SHP77 treated with DMSO at 0.1 percent for 48 hours (cell line): ENCODE measurements at places on chromosomes 7 and 10.
A peak's percentile ranks its signal among the peaks of the same experiment; 100 is the strongest.

DNA sequence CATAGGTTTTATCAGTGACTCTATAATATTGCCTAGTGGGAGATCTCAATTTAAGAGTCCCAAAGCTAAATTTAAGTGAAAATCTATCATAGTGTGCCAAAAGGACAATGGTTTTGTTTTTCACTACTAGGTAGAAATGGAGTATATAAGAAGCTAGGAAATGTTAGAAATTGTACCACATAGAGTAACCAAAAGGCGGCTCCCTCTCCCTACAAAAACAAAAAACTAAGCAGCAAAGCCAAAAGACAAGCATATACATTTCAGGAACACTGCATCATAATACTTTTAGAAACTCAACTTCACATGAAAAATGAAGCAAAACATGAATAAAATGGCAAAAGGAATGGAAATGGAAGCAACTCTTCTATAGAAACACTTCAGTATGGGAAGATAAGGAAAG, 271.6 kb downstream of the CACNA2D1 start:
- no peak for DNase-seq

DNA sequence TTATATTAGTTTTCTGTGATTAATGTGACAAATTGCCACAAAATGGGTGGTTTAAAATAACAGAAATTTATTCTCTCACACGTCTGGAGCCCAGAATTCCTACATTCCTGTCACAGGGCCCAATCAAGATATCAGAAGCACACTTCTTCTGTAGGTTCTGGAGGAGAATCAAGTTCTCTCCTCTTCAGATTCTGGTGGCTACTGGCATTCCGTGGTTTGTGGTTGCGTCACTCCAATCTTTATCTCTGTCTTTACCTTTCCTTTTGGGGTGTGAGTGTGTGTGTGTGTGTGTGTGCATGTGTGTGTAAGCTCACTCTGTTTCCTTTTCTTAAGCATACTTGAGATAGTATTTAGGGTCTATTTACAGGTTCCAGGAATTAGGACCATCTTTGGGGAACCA, 115.5 kb upstream of the DKK1 start:
- no peak for DNase-seq

DNA sequence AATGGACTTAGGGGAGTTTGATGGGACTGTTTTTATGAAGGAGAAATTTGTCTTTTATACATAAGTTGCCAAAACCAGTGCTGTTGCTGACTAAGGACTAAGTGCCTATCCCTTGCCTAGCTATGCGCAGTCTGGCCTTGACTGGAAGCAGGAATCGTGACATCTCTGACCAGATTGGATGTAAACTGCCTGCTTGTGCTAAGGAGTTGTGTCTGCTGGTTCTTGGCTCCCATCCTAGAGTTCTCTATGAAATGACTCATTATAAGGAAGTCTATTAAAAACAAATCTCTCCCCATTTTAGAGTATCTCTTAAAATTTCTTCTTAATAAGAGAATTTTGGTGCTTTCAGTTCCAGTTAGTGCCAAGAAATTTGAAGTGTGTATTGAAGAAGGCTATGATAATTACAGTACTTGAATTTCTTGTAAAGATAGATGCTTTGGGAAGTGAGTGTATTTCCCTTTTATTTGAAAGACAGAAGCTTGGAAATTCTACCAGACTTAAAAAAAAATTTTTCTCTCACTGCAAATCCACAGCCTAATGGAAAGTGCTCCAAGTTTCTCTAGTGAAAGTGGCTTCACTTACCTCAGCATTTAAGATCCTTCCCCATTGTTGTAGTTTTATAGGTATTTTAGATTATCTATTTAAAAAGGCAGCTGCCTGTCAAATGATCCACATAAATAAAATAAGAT, 77.6 kb downstream of the BICC1 start:
- no peak for DNase-seq

DNA sequence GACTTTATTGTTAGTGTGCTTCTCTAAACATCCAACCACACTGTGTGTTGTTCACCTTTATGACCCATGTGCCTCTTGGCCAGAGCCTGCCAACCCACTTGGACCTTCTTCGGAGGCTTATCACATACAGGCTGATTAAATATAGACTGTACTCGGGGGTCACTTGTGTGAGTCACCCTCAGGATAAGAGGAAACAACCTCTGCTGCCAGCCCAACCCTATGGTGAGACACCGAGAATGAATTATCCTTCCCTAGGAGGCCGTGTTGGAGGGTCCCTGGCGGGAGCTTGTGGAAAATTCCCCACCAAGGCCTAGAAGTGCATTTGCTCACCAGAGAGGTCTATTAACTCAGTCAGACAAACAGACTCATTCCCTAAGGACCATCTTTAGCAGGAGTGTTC, 63.0 kb downstream of the FAS start:
- no peak for DNase-seq

- no peak for DNase-seq
Observed at GRCh38 chr10:95391581-95392216, 100.9 kb upstream of the PDLIM1 start.

DNA sequence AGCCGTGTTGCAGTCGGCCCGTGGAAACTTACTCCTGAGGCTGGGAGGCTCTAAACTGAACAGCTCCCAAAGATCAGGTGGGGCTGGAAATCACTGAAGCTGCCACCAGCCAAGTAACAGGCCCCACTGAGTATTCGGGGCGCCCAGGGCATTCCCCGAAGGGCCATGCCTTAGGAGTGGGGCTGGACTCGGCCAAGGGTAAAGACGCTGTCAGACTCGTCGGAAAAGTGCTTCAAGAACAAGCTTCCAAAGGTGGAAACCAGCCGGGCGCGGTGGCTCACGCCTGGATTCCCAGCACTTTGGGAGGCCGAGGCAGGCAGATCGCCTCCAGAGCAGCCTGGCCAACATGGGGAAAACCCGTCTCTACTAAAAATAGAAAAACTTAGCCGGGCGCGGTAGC, 102.8 kb downstream of the GALNT11 start:
- no peak for DNase-seq

DNA sequence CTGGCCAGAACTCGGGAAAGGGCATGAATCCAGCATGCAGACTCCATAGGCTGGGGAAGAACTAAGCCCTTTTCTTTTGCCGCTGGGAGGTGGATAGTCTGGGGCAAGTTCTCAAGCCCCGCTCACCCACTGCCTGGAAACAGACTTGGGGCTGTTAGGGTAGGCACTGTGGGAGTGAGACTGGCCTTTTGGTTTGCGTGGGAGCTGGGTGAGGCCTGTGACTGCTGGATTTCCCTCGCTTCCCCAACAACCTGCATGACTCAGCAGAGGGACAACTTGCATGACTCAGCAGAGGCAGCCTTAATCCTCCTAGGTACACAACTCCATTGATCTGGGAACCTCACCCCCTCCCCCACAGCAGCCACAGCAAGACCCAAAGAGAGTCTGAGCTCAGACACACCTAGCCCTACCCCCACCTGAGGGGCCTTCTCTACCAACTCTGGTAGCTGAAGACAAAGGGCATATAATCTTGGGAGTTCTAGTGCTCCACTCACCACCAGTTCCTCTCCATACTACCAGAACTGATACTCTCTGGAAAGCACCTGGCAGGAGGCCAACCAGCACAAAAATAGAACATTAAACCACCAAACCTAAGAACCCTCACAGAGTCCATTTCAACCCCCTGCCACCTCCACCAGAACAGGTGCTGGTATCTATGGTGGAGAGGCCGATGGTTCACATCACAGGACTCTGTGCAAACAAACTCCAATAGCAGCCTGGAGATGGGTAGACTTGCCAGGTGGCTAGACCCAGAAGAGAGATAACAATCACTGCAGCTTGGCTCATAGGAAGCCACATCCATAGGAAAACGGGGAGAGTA, 81.4 kb upstream of the LAMB4 start:
- peak; percentile 85 for DNase-seq
